ENCODE measurements at places on chromosomes 6 and 20.

GRCh38 chr6:154491567-154492470, 18.7 kb downstream of the CNKSR3 start:
- H3K27me3 ChIP-seq = no peaks in the 10 kb centered on the region
- no peak overlapping the region for H3K27ac ChIP-seq
- no peak overlapping the region for H3K4me3 ChIP-seq
- no peaks in the 10 kb centered on the region for H3K36me3 ChIP-seq
- no peak for DNase-seq

- peaks cover 3% of the 10 kb centered on the region for H3K36me3 ChIP-seq
- no peaks in the 10 kb centered on the region for H3K27me3 ChIP-seq
- no peak for DNase-seq
- H3K4me1 ChIP-seq = no peaks in the 10 kb centered on the region
- H3K4me3 ChIP-seq = no peak overlapping the region
Observed at GRCh38 chr6:35569011-35569461, 56.3 kb upstream of the TULP1 start.

DNA sequence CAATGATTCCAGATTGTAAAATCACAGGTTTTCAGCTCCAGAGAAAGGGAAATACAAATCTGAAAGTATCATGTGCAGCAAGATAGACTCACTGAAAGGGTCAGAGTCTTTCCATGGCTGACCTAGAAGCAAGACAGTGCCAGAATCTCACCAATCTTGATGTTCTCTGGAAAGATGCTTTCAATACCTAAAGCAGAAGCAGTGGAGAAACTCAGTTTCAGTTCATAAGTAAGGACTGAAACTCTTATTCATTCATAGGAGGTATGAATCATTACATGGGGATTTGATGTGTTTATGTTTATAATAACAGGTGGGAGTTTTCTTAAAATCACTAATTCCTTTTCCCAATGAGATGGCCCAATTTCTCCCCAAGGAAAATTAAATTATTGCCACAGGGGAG, 42.5 kb downstream of the SLC2A12 start:
- no peaks in the 10 kb centered on the region for H3K36me3 ChIP-seq
- H3K27ac ChIP-seq = no peak overlapping the region
- no peaks in the 10 kb centered on the region for H3K4me1 ChIP-seq
- H3K27me3 ChIP-seq = no peaks in the 10 kb centered on the region

- no peak overlapping the region for H3K27ac ChIP-seq
- H3K4me3 ChIP-seq = no peak overlapping the region
- H3K27me3 ChIP-seq = no peaks in the 10 kb centered on the region
- H3K36me3 ChIP-seq = no peaks in the 10 kb centered on the region
- DNase-seq = no peak
- H3K4me1 ChIP-seq = no peaks in the 10 kb centered on the region
Observed at GRCh38 chr6:152543519-152543918, 93.6 kb downstream of the SYNE1 start.

GRCh38 chr6:110573136-110573535, 96.7 kb upstream of the SLC22A16 start:
- no peaks in the 10 kb centered on the region for H3K36me3 ChIP-seq
- DNase-seq = no peak
- no peaks in the 10 kb centered on the region for H3K27me3 ChIP-seq
- no peaks in the 10 kb centered on the region for H3K4me1 ChIP-seq
- H3K4me3 ChIP-seq = no peak overlapping the region

DNA sequence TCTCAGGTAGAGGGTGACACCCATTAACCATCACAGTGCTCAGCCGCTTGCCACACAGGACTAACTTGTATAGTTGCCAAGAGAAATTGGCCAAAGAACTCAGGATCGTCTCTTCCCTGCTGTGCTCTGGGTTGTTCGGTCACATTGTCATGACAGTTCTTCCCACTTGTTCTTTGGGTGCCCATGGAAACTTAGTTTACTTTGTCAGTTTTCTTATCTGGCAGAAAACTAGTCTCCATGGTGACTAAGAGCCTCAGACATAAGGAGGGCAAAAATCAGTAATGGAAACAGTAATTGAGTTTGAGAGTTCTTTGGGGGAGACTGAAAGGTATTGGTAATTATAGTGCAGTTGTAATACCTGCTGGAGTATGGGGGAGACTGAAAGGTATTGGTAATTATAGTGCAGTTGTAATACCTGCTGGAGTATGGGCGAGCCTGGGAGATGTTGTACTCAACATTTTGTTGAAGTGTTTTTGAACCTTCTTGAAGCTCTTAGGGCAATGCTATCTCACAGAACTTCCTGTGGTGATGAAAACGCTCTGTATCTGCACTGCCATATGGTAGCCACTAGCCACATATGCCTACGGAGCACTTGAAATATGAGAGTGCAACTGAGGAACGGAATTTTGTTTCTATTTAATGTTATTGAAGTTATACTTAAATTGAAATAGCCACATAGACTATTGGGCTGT, 95.2 kb upstream of the HDGFL1 start:
- no peak overlapping the region for H3K4me3 ChIP-seq
- no peaks in the 10 kb centered on the region for H3K27me3 ChIP-seq
- H3K36me3 ChIP-seq = no peaks in the 10 kb centered on the region
- H3K27ac ChIP-seq = no peak overlapping the region
- H3K4me1 ChIP-seq = no peaks in the 10 kb centered on the region
- DNase-seq = no peak

DNA sequence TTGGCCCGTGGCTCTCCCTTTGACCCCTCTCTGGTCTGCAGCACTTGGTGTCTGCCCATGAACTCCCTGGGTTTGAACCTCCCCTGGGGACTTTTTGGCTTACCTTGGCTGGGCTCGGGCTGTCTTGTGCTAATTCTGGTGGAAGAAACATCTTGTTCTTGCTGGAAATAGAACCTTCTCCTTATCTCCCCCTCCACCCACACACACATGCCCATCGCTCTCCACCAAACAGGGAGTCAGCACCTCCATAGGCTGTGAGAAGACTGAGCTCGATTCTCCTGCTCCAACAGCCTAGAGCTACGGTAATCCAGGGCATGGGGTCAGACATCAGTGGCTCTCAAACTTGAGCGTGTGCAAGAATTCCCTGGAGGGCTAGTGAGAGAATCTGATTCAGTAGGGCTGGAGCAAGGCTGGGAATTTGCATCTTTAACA, 114.4 kb upstream of the SLC22A23 start:
- no peak overlapping the region for H3K4me3 ChIP-seq
- no peaks in the 10 kb centered on the region for H3K4me1 ChIP-seq
- H3K27ac ChIP-seq = no peak overlapping the region
- no peak for DNase-seq
- no peaks in the 10 kb centered on the region for H3K36me3 ChIP-seq

DNA sequence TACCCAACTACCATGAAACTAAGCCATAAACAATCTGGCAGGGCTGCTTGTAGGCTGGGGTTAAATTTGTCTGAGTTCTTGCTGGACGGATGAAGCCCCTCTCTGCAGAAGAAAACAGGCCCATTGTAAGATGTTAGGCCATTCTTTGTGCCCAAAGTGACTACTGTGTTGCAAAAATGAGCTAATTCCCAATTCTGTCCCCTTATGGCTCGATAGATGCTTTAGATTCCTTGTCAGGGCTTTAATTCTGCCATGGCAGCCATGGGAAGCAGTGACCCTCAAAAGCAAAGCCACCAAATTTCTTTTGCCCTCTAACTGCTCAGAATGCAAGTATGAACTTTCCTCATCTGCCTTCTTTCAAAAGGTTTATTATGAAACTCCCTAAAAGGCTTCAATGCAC, 45.2 kb downstream of the LAMA4 start:
- H3K27ac ChIP-seq = no peak overlapping the region
- no peaks in the 10 kb centered on the region for H3K27me3 ChIP-seq
- H3K36me3 ChIP-seq = no peaks in the 10 kb centered on the region
- no peak for DNase-seq
- no peaks in the 10 kb centered on the region for H3K4me1 ChIP-seq

- no peaks in the 10 kb centered on the region for H3K27me3 ChIP-seq
- H3K36me3 ChIP-seq = no peaks in the 10 kb centered on the region
- H3K27ac ChIP-seq = no peak overlapping the region
- no peak overlapping the region for H3K4me3 ChIP-seq
- H3K4me1 ChIP-seq = no peaks in the 10 kb centered on the region
- no peak for DNase-seq
Observed at GRCh38 chr20:689348-689747, 13.7 kb upstream of the SCRT2 start.

- H3K27ac ChIP-seq = no peak overlapping the region
- DNase-seq = no peak
- no peaks in the 10 kb centered on the region for H3K4me1 ChIP-seq
- H3K27me3 ChIP-seq = no peaks in the 10 kb centered on the region
- no peak overlapping the region for H3K4me3 ChIP-seq
Observed at GRCh38 chr6:117829594-117830319, 77.3 kb upstream of the SLC35F1 start.

GRCh38 chr20:63141531-63141930, 74.4 kb downstream of the YTHDF1 start:
- no peaks in the 10 kb centered on the region for H3K36me3 ChIP-seq
- H3K27ac ChIP-seq = no peak overlapping the region
- no peak for DNase-seq
- no peaks in the 10 kb centered on the region for H3K4me1 ChIP-seq

DNA sequence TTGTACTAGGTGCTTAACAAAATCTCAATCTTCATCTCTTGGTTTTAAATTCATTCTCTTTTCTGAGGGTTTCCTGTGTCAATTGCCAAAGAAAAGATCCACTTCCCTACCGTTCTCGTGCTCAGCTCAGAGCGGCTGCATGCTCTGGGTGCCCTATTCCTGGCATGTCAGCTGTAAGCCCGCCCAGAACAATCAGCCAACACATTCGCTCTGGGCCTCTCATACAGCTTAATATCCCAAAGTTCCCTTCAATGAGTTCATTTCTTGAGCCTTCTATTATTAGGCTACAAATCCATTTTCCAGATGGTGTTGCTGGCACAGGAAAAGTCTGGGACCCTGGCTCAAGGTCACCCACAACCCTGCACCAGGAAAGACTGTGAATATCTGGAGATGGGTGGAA, 24.3 kb upstream of the LRFN2 start:
- DNase-seq = no peak
- H3K27ac ChIP-seq = no peak overlapping the region
- H3K4me3 ChIP-seq = no peak overlapping the region
- H3K4me1 ChIP-seq = no peaks in the 10 kb centered on the region
- H3K27me3 ChIP-seq = no peaks in the 10 kb centered on the region
- H3K36me3 ChIP-seq = no peaks in the 10 kb centered on the region

- DNase-seq = no peak
- no peaks in the 10 kb centered on the region for H3K27me3 ChIP-seq
- no peaks in the 10 kb centered on the region for H3K36me3 ChIP-seq
- H3K27ac ChIP-seq = no peak overlapping the region
Observed at GRCh38 chr6:151154418-151154817, 85.3 kb upstream of the AKAP12 start.

- no peaks in the 10 kb centered on the region for H3K4me1 ChIP-seq
- DNase-seq = no peak
- no peak overlapping the region for H3K4me3 ChIP-seq
- no peaks in the 10 kb centered on the region for H3K36me3 ChIP-seq
- no peak overlapping the region for H3K27ac ChIP-seq
- H3K27me3 ChIP-seq = no peaks in the 10 kb centered on the region
Observed at GRCh38 chr6:162306616-162307015, 420.9 kb downstream of the PRKN start.

- H3K27ac ChIP-seq = no peak overlapping the region
- no peak for DNase-seq
- no peaks in the 10 kb centered on the region for H3K36me3 ChIP-seq
- H3K4me3 ChIP-seq = no peak overlapping the region
Observed at GRCh38 chr20:32635764-32636163, 38.0 kb downstream of the C20orf203 start.

- H3K4me1 ChIP-seq = no peaks in the 10 kb centered on the region
- no peaks in the 10 kb centered on the region for H3K27me3 ChIP-seq
- no peak overlapping the region for H3K4me3 ChIP-seq
- H3K27ac ChIP-seq = no peak overlapping the region
Observed at GRCh38 chr20:11222243-11222642, 548.4 kb upstream of the JAG1 start.

- H3K4me3 ChIP-seq = no peak overlapping the region
- H3K27me3 ChIP-seq = no peaks in the 10 kb centered on the region
- DNase-seq = no peak
- H3K36me3 ChIP-seq = no peaks in the 10 kb centered on the region
- H3K27ac ChIP-seq = no peak overlapping the region
Observed at GRCh38 chr6:145863988-145864616, 49.5 kb upstream of the FBXO30 start.

GRCh38 chr20:23157734-23158133, 71.6 kb upstream of the CD93 start:
- H3K4me3 ChIP-seq = no peak overlapping the region
- H3K27ac ChIP-seq = no peak overlapping the region
- no peaks in the 10 kb centered on the region for H3K4me1 ChIP-seq
- H3K36me3 ChIP-seq = no peaks in the 10 kb centered on the region
- DNase-seq = no peak

DNA sequence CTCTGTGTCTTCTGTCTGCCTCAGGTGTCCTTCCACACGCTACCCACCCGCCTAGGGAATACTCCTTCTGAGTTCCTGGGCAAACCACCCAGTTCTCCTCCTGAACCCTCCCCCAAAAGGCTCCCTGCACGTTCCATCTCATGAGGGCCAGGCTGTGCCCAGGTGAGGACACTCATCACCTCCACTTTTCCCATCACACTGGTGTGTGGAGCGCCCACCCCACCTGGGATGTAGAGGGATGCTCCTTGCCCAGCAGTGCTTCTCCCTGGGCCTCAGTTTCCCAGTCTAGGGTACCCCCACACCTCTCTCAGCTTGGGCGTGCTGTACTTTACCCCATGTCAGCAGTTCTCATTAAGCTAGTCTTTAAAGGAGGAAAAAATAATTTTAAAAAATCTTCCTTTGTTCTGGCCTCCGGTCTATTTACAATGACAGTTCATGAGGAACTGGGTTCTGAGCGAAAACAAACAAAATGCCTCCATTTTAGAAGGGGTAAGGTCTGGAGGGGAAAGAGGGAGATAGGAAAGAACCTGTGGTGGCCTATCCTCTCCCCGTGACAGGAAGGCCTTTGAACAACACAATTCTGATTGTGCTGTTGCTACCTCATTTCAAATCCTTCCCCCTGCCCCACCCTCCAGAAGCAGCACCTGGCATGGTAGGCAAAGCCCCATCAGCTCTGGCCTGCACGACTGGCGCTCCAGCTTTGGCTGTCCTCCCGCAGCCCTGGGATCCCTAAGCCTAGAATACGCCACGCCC, 1.7 kb upstream of the C20orf203 start:
- peaks cover 14% of the 10 kb centered on the region for H3K4me1 ChIP-seq
- H3K27me3 ChIP-seq = no peaks in the 10 kb centered on the region
- no peak for DNase-seq
- no peak overlapping the region for H3K4me3 ChIP-seq
- H3K36me3 ChIP-seq = no peaks in the 10 kb centered on the region

- H3K4me1 ChIP-seq = no peaks in the 10 kb centered on the region
- H3K36me3 ChIP-seq = no peaks in the 10 kb centered on the region
- no peaks in the 10 kb centered on the region for H3K27me3 ChIP-seq
- H3K4me3 ChIP-seq = no peak overlapping the region
- no peak overlapping the region for H3K27ac ChIP-seq
- no peak for DNase-seq
Observed at GRCh38 chr6:113635222-113635986, 221.7 kb upstream of the MARCKS start.

DNA sequence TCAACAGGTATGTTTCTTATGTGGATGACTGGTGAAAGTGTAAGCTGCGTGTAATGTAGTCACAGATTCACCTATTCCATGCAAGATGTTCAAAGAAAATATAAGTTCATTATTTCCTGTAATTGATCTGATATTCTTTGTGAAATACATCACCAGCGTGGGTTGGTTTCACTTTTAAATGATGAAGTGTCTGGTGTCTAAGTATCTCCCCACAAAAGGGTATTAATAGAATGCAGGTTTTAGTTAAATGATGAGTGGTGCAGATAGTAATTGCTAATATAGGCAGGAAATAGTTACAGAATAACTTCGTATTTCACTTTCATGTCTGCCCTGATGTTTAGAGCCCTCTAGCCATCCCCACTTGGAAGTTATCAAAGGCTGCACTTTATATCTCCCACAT, 22.2 kb downstream of the PGBD1 start:
- no peak overlapping the region for H3K4me3 ChIP-seq
- no peaks in the 10 kb centered on the region for H3K27me3 ChIP-seq
- H3K36me3 ChIP-seq = no peaks in the 10 kb centered on the region
- no peak overlapping the region for H3K27ac ChIP-seq
